Neural progenitor cell (in vitro differentiated cells): ENCODE measurements at places on chromosomes 7 and 10. TPM values are rescaled to one million over a fixed set of nuclear protein-coding genes. Genes with fewer than 3 reads are reported as not detected.

C10orf143 gene
- 1.1 and 1.6 TPM in 2 replicates for total RNA-seq

NRF1 gene
- 22.9 and 24.3 TPM in 2 replicates for total RNA-seq

GPR15LG gene
- total RNA-seq: not detected in 2 replicates

MKX gene
- 0.22 TPM in 1 of 2 replicates, not detected in the other for total RNA-seq

TMEM270 gene
- not detected in 2 replicates for total RNA-seq

GRCh38 chr7:42494736-42495135, 257.7 kb upstream of the GLI3 start:
- H3K27ac ChIP-seq: no peak overlapping the region
- no peaks in the 10 kb centered on the region for H3K36me3 ChIP-seq
- peaks cover 9% of the 10 kb centered on the region for H3K4me1 ChIP-seq
- no peak for DNase-seq
- no peak overlapping the region for H3K4me3 ChIP-seq

DNA sequence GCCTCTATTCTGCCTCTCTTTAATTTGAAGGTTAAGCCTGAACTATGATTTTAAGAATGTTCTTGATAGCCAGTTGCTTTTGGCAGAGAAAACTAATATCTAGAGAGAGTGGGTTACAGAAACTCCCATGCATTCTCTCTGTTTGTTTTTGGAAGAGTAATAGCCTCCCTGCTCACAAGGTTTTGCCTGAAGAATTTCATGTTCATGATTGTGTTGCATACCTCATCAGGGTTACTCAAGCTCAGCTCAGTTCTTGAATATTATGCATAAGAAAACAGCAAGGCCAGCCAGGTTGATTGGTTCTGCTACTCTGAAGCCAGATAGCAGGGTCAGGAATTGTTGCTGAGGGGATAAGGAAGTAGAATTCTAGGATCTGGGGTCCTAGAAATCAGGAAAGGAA, 137.4 kb downstream of the MDFIC start:
- H3K36me3 ChIP-seq: no peaks in the 10 kb centered on the region
- H3K4me3 ChIP-seq: no peak overlapping the region
- H3K27ac ChIP-seq: no peak overlapping the region
- DNase-seq: no peak
- H3K4me1 ChIP-seq: no peaks in the 10 kb centered on the region
- H3K27me3 ChIP-seq: no peaks in the 10 kb centered on the region

DNA sequence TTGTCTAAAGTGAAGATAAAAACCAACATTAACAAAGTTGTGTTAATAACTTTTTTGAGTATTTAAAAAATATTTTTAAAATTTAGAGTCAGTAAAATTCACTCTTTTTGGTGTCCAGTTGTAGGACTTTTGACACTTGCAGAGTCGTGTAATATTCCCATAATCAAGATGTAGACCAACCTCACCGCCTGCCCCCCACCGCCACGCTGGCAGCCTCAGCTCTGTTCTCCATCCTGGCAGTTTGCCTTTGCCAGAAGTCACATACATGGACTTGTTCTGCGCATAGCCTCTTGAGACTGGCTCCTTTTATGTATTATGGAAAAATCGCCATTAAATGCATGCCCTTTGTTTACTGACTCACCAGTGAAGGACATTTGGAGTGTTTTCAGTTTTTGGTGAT, 27.3 kb upstream of the SYCE1 start:
- H3K27ac ChIP-seq: no peak overlapping the region
- DNase-seq: no peak
- H3K27me3 ChIP-seq: no peaks in the 10 kb centered on the region
- H3K4me1 ChIP-seq: no peaks in the 10 kb centered on the region

- peaks cover 3% of the 10 kb centered on the region for H3K4me1 ChIP-seq
- H3K36me3 ChIP-seq: no peaks in the 10 kb centered on the region
- DNase-seq: peak; percentile 80
- H3K4me3 ChIP-seq: no peak overlapping the region
These were observed 82.7 kb downstream of the NOC3L start for GRCh38 chr10:94279835-94280709.

DNA sequence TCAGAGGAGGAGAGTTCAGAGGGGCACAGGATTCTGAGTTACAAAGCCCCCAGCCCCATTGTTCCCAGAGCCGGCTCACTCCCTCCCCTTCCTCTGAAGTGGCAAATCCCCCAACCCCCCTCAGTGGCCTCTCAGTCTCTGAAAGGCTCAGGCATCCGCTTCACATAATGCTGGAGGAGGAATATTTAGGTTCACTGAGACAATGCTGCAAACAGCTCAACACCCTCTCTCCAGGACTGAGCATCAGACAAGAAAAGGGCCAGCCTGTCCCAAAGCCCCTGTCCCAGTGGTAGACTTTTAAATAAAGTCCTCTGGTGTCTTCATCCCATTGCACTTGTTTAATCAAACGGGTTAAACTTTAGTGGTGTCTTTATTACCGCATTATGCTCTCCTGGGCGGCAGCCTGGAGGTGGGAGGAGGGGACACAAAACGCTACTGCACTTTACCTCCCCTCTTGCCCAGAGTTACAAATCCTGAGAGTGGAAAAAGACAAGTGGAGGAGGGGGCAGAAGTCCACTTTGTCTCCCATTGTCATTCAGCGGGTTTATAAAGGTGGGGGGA, 257.9 kb downstream of the FGFR2 start:
- no peaks in the 10 kb centered on the region for H3K36me3 ChIP-seq
- peaks cover 21% of the 10 kb centered on the region for H3K27me3 ChIP-seq
- DNase-seq: peak; percentile 96

GRCh38 chr10:7111561-7111960, 299.3 kb downstream of the SFMBT2 start:
- DNase-seq: no peak
- no peak overlapping the region for H3K4me3 ChIP-seq
- no peaks in the 10 kb centered on the region for H3K36me3 ChIP-seq
- no peaks in the 10 kb centered on the region for H3K4me1 ChIP-seq
- no peak overlapping the region for H3K27ac ChIP-seq

DNA sequence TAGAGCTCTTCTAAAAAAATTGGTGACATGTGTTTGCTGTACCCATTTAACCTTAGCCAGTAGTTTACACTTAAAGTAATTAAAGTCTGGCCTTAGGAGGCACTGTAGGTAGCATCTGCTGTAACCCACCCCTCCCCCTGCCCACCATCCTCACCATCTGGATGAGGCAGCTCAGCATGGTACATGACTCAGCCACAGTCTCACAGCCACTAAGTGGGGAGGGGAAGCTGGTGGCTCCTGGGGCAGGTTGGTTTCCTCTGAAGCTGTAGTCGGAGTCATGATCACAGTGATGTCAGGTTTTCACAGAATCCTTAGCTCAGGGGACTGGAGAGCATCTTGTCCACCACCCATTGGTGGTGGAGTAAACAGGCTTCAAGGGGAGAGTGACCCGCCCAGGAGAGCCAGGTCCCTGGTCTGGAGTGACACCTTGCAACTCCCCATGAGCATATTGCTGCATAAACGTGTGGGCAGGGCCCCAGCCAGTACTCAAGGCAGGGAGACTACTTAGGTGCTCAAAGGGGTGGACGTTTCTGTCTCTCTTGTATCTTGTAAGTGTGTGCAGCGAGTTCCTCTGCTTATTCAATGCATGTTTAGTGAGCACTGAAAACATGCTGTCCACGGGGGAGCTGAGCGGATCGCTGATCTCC, 125.9 kb downstream of the GRK5 start:
- H3K4me1 ChIP-seq: peaks cover 19% of the 10 kb centered on the region
- no peak overlapping the region for H3K27ac ChIP-seq
- H3K4me3 ChIP-seq: no peak overlapping the region
- H3K27me3 ChIP-seq: no peaks in the 10 kb centered on the region
- H3K36me3 ChIP-seq: no peaks in the 10 kb centered on the region
- no peak for DNase-seq

DNA sequence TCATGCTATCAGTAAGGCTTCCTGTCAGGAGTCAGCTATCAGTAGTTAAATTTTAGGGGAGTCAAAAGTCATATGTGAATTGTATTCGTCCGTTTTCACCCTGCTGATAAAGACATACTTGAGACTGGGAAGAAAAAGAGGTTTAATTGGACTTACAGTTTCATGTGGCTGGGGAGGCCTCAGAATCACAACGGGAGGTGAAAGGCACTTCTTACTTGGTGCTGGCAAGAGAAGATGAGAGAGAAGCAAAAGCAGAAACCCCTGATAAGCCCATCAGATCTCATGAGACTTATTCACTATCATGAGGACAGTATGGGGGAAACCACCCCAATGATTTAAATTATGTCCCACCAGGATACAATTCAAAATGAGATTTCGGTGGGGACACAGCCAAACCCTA, 47.1 kb downstream of the KLF6 start:
- H3K27ac ChIP-seq: no peak overlapping the region
- H3K27me3 ChIP-seq: no peaks in the 10 kb centered on the region
- H3K36me3 ChIP-seq: no peaks in the 10 kb centered on the region
- H3K4me1 ChIP-seq: no peaks in the 10 kb centered on the region
- no peak for DNase-seq

GRCh38 chr7:41005374-41005901, 697.5 kb downstream of the INHBA start:
- no peak overlapping the region for H3K4me3 ChIP-seq
- no peaks in the 10 kb centered on the region for H3K36me3 ChIP-seq
- no peak for DNase-seq
- no peaks in the 10 kb centered on the region for H3K27me3 ChIP-seq
- no peak overlapping the region for H3K27ac ChIP-seq

DNA sequence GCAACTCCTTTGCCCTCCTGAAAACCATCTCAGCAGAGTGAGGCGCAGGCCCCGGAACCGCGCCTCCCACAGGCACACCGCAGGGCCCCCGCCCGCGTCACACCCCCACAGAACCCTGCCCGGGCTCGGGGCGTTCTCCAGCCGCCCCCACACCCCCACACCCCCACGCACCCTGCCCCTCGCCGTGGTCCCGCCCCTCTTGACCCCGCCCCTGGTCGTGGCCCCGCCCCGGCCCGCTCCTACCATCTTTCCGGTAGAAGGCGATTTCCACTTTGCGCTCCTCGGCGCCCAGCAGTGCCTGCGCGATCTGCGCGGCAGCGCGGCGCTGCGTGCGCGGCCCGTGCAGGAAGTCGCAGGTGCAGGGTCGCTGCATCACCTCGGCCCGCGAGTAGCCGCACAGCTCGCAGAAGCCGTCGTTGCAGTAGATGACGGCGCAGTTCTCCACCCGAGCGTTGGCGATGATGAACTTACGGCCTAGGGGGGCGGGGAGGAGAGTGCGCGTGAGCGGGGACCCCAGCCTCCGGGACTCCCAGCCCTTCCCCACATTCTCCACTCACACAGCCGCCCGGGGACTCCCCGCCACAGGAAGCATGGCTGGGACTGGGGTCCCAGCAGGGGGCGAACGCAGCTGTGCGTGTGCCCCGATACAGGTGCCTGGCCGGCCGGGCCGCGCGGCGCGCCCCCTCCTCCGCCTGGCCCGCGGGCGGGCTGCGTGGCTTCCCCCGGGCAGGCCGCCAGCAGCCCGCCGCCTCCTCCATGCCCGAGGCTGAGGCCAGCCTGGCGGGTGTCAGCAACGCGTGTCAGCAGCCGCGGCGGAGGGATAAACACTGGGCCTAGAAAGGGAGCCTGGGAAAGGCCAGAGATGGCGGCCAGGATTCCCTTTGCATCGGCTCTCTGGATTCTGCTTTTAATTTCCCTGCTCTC, 3.4 kb downstream of the KCNH2 start:
- peak; percentile 71 for DNase-seq
- peaks cover 47% of the 10 kb centered on the region for H3K27me3 ChIP-seq
- no peak overlapping the region for H3K27ac ChIP-seq
- H3K4me3 ChIP-seq: peak overlapping the region; percentile 71
- no peaks in the 10 kb centered on the region for H3K36me3 ChIP-seq

GRCh38 chr7:81195033-81195432, 276.2 kb upstream of the SEMA3C start:
- H3K4me1 ChIP-seq: no peaks in the 10 kb centered on the region
- H3K36me3 ChIP-seq: no peaks in the 10 kb centered on the region
- H3K27me3 ChIP-seq: no peaks in the 10 kb centered on the region
- no peak overlapping the region for H3K4me3 ChIP-seq

DNA sequence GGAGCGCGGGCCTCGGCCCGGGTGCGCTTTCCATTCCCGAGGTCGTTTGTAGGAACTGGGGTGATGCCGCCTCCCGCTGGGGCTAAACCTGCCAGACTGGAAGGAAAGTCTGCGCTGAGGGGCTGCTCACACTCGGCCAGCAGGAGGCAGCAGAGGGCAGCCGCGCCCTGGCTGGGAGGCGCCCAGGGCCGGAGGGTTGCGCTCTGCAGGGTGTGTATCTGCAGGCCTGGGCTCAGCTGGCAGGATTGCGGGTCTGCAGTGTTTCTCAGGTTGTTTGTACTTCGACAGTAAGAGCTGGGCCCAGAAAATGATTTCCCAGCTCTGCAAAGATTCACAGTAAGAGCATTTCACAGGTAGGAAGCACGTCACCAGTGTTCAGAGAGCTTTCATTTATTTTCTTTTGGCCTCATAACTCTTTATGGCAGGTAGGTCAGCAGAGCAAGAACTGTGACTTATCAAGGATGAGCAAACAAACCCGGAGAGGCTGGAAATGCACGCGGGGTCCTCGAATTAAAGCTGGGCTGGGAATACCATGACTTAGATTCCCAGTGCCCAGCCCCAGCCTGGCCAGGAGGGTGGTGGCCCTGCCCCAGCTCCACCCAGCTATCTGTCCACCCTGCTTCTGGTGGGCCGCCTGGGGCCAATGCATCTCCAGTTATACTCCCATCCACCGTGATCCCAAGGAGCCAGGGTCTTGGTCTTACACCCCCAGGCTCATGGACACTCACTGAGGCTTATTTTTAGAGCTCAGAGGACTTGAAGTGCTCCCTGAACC, 15.2 kb upstream of the PPP2R2D start:
- no peaks in the 10 kb centered on the region for H3K36me3 ChIP-seq
- no peak overlapping the region for H3K4me3 ChIP-seq
- H3K27ac ChIP-seq: no peak overlapping the region
- H3K27me3 ChIP-seq: no peaks in the 10 kb centered on the region
- peak; percentile 83 for DNase-seq

DNA sequence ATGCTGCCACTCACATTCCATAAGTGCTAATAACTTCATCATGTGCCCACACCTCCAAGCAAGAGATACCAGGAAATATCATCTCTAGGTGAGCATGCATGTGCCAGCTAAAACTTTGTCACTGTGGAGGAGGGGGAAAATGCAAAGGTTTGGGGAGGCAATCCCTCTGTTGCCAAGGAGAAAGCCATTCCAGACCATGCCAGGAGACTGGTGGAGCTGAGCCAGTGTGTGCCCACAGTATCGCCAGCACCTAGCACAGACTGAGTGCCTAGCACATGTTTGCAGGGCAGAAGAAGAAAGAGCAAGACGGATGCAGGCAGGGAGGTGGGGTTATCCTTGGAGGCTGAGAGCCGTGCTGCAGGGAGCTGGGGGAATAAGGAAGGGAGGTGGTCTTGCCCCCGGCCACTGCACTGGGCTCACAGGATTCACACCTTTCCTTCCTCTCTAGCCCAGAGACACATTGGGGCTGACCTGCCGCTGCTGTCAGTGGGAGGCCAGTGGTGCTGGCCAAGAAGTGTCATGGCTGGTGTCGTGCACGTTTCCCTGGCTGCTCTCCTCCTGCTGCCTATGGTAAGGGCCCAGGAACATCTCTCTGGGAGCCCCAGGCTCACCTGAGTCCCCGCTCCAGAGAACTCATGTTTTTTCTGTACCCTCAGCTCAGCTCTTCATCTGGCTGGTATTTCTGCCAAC, 10.8 kb downstream of the ADCYAP1R1 start:
- no peak overlapping the region for H3K27ac ChIP-seq
- peaks cover 33% of the 10 kb centered on the region for H3K27me3 ChIP-seq
- H3K4me1 ChIP-seq: peaks cover 13% of the 10 kb centered on the region
- H3K4me3 ChIP-seq: no peak overlapping the region
- no peak for DNase-seq
